Fibroblast of lung (primary cell): ENCODE measurements at places on chromosomes 1 and 21. TPM values are rescaled to one million over a fixed set of nuclear protein-coding genes. Genes with fewer than 3 reads are reported as not detected.

The GPA33 gene
- not detected in 2 replicates for total RNA-seq

The BEND5 gene
- 0.77 TPM in 1 of 2 replicates, not detected in the other for total RNA-seq

The TMEM240 gene
- 4.9 and 5.4 TPM in 2 replicates for total RNA-seq

The CD1E gene
- not detected in 2 replicates for total RNA-seq

The MCOLN3 gene
- total RNA-seq: 2.1 and 2.5 TPM in 2 replicates

The MARK1 gene
- total RNA-seq: 0.99 and 2.1 TPM in 2 replicates

The GSTM1 gene
- total RNA-seq: 14.4 TPM in 1 of 2 replicates, not detected in the other

The PRDM16 gene
- 1.3 and 1.8 TPM in 2 replicates for total RNA-seq

The PTGFR gene
- 25.7 and 32.7 TPM in 2 replicates for total RNA-seq

The CDK11B gene
- 6.7 and 9.7 TPM in 2 replicates for total RNA-seq

The HSPB7 gene
- total RNA-seq: 1.0 and 4.5 TPM in 2 replicates

The LBR gene
- total RNA-seq: 33.9 and 39.5 TPM in 2 replicates

The SMYD2 gene
- total RNA-seq: 20.3 and 23.3 TPM in 2 replicates

The KIF2C gene
- total RNA-seq: 0.51 and 9.2 TPM in 2 replicates

The TIMM17A gene
- 41.9 and 47.7 TPM in 2 replicates for total RNA-seq

The IFNLR1 gene
- total RNA-seq: under 0.01 TPM in 1 of 2 replicates, not detected in the other

The RGS1 gene
- total RNA-seq: under 0.01 and 0.50 TPM in 2 replicates

The WDR64 gene
- total RNA-seq: not detected in 2 replicates

The MATN1 gene
- 0.26 TPM in 1 of 2 replicates, not detected in the other for total RNA-seq

The SPRR2A gene
- not detected in 2 replicates for total RNA-seq

The OR2M5 gene
- not detected in 2 replicates for total RNA-seq

The NPPB gene
- total RNA-seq: not detected in 2 replicates

The SPRR1A gene
- total RNA-seq: not detected in 2 replicates

The FCRL5 gene
- not detected in 2 replicates for total RNA-seq

The CNTN2 gene
- not detected in 2 replicates for total RNA-seq

The DYNLT5 gene
- under 0.01 and 0.50 TPM in 2 replicates for total RNA-seq

The IQGAP3 gene
- total RNA-seq: 1.3 and 16.0 TPM in 2 replicates
